Vagina (tissue), 2 donors: ENCODE measurements at places on chromosomes 7 and 10.

DNA sequence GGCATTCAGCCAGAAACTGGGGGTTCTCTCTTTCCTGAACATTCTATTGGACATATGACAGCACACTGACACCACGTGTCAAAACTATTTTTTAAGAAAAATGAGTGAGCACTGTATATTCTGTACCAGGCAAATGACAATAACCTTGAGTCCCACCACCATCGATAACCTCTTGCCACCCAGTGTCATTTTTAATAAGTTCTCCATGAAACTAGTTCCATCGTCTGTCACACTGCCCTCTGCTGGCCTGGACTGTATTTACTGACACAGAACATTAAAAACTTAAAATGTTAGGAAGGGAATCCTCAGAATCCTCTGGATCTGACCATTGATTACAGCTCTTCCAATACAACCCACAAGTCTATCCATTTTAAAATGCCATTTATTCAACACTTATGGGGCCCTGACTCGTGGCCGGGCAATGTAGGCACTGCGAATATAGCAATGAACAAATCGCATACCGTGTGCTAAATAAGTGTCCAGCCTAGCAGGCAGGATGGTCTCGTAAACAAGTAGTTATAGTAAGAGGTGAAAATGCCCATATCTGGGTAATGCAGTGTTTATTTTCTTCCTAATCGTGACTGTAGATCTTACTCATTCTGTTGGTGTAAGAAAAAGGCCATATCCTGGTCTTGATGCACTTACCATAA is 35.9 kb upstream of the CACNB2 start:
- H3K4me3 ChIP-seq = no peak overlapping the region
- no peaks in the 10 kb centered on the region for H3K27me3 ChIP-seq
- H3K27ac ChIP-seq = no peak overlapping the region
- no peak for DNase-seq
- H3K4me1 ChIP-seq = no peaks in the 10 kb centered on the region
- no peaks in the 10 kb centered on the region for H3K36me3 ChIP-seq

DNA sequence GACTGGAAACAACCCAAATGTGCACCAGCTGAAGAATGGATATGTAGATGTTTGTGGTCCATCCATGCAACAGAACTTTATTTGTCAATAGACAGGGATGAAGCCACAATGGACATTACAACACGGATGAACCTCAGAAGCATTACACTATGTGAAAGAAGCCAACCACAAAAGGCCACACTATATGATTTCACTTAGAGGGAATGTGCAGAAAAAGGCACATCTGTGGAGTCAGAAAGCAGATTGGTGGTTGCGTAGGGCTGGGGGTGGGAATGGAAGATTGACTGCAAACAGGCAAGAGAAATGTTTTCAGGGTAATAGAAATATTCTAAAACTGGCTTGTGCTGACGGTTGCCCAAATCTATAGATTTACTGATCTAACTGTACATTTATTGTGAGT is 34.3 kb upstream of the WASHC2A start:
- H3K36me3 ChIP-seq = no peaks in the 10 kb centered on the region
- H3K27ac ChIP-seq = no peak overlapping the region
- H3K4me3 ChIP-seq = no peak overlapping the region
- DNase-seq = no peak
- H3K27me3 ChIP-seq = no peaks in the 10 kb centered on the region

DNA sequence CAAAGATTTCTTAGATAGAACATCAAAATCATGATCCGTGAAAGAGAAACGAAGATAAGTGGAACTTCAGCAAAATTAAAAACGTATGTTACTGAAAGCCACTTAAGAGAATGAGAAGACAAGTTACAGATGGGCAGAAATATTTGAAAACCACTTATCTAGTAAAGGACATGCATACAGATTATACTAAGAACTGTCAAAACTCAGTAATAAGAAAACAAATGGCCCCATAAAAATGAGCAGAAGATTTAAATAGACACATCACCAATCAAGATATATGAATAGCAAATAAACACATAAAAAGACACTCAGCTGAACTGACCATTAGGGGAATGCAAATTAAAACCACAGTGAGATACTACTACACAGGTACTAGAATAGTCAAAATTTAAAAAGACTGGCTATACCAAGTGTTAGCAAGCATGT is 343.7 kb downstream of the PTEN start:
- H3K4me3 ChIP-seq = no peak overlapping the region
- H3K27ac ChIP-seq = peak overlapping the region; percentile 70
- no peaks in the 10 kb centered on the region for H3K27me3 ChIP-seq
- no peak for DNase-seq

- no peak for DNase-seq
- no peak overlapping the region for H3K27ac ChIP-seq
- no peaks in the 10 kb centered on the region for H3K4me1 ChIP-seq
- no peaks in the 10 kb centered on the region for H3K36me3 ChIP-seq
- no peak overlapping the region for H3K4me3 ChIP-seq
These were observed 287.3 kb upstream of the LRRN3 start for GRCh38 chr7:110803602-110804143.

GRCh38 chr10:51342381-51342780 is 268.1 kb downstream of the PRKG1 start:
- H3K4me1 ChIP-seq = no peaks in the 10 kb centered on the region
- no peak overlapping the region for H3K4me3 ChIP-seq
- DNase-seq = no peak
- H3K27me3 ChIP-seq = no peaks in the 10 kb centered on the region

GRCh38 chr7:142745091-142745635 is 4.1 kb upstream of the PRSS1 start:
- no peak overlapping the region for H3K27ac ChIP-seq

- no peaks in the 10 kb centered on the region for H3K27me3 ChIP-seq
- no peaks in the 10 kb centered on the region for H3K4me1 ChIP-seq
These were observed 296.8 kb downstream of the PCLO start for GRCh38 chr7:82865856-82866255.

DNA sequence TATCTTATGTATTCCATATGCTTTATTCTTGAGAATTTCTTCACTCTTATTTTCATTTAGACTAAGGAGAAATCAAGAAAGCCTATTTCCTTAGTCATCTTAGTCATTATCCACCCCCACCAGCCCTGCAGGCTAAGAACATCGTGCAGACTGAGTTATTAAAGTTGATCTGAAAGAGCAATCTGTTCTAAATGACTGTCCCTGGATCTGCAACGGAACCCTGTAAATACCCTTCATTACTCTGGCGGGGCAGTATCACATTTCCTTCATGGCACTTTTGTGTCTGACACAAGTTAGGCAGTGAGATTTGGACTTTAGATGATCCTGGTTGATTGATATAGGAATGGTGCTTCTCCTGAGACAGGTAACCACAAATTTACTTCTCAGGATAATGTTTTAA is 3.5 kb upstream of the MYPN start:
- no peaks in the 10 kb centered on the region for H3K4me1 ChIP-seq
- no peak for DNase-seq
- no peaks in the 10 kb centered on the region for H3K27me3 ChIP-seq
- H3K27ac ChIP-seq = no peak overlapping the region

DNA sequence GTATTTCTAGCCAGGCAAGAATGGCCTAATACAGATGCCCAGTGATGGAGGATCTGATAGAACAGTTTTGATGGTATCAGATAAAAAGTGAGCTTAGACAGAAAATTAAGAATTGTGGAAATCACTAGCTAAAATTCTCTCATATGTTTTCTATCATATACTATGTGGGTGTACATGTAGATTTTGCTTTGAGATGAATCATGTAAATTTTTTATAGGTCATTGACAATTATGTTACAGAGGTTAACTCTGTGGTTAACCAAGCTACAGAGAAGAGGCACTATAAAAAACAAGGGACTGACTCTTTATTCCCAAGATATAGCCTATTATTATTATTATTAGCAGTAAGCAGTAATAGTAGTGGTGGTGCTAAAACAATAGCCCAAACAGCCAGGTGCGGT is 156.5 kb downstream of the ITGA8 start:
- no peak overlapping the region for H3K27ac ChIP-seq
- H3K4me3 ChIP-seq = no peak overlapping the region
- no peaks in the 10 kb centered on the region for H3K4me1 ChIP-seq
- no peaks in the 10 kb centered on the region for H3K27me3 ChIP-seq
- no peak for DNase-seq
- H3K36me3 ChIP-seq = no peaks in the 10 kb centered on the region

DNA sequence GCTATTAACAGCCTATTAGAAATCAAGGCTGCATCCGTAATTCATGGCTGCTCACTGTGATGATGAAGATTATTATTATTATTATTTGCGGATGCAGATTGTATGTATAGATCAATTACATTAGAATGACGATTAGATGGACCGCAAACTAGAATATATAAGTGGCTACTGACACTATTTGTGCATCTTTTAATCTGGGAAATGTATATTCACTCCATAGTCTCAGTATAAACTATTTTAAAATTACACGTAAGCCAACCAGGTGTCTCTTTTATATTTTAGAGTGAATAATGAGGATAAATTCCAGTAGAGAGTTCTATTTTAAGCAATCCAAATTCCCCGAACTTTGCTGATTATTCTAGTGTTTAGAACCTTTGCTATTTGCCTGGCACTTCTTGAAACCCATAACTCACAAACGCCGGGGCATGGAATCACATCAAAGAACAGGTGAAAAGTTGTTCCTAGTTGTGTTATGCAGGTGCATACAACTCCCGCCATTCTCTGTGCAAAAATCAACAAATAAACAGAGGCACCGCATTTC is 509 bp upstream of the ING3 start:
- H3K27me3 ChIP-seq = no peaks in the 10 kb centered on the region
- no peaks in the 10 kb centered on the region for H3K36me3 ChIP-seq
- DNase-seq = no peak
- peak overlapping the region; percentile 99 for H3K27ac ChIP-seq
- H3K4me1 ChIP-seq = peaks cover 15% of the 10 kb centered on the region

- H3K4me1 ChIP-seq = peaks cover 14% of the 10 kb centered on the region
- no peak for DNase-seq
- no peak overlapping the region for H3K27ac ChIP-seq
- H3K27me3 ChIP-seq = peaks cover 4% of the 10 kb centered on the region
- no peak overlapping the region for H3K4me3 ChIP-seq
These were observed 21.8 kb downstream of the PRSS2 start for GRCh38 chr7:142792593-142792992.

GRCh38 chr7:79622781-79623180 is 169.3 kb upstream of the MAGI2 start:
- no peak overlapping the region for H3K27ac ChIP-seq
- no peaks in the 10 kb centered on the region for H3K27me3 ChIP-seq
- no peaks in the 10 kb centered on the region for H3K4me1 ChIP-seq
- DNase-seq = no peak

DNA sequence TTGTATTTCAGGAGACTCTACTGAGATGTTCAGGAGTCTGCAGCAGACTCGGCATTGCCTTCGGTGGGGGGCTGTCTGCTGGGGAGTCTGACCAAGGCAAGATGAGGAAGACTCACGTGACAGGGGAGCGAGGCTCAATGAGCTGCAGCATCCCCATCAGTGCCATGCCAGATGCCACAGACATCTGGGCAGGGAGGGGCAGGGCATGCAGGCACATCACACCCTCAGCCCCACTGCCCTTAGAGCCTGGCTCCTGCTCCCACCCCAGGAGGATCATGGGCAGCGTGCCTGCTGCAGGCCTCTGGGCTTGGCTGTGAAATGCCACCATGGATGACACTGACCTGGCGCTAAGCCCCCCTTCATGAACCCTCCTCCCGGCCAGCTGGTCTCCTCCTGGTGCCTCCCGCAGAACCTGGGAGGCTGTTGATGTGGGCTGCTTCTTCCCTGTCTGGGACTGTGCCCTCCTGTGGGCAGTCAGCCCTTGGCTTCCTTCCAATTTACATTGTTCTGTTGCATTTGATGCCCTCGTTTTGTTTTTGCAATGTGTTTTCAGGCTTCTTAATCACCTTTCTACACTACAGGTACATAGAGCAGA is 235.0 kb downstream of the PAXIP1 start:
- no peaks in the 10 kb centered on the region for H3K27me3 ChIP-seq
- H3K4me1 ChIP-seq = no peaks in the 10 kb centered on the region
- no peak overlapping the region for H3K4me3 ChIP-seq
- DNase-seq = no peak
- H3K36me3 ChIP-seq = no peaks in the 10 kb centered on the region
